Activated CD4-positive, alpha-beta T cell treated with anti-CD3 and anti-CD28 coated beads, Interleukin-2, amount 10 ng/mL, durations not matched to agents 7 days and 5 days (primary cell): ENCODE measurements at places on chromosomes 4 and X. TPM values are rescaled to one million over a fixed set of nuclear protein-coding genes. Genes with fewer than 3 reads are reported as not detected.

- no peaks in the 10 kb centered on the region for H3K4me1 ChIP-seq
- no peak overlapping the region for H3K27ac ChIP-seq
- no peak overlapping the region for H3K4me3 ChIP-seq
- no peak for DNase-seq
- H3K36me3 ChIP-seq: no peaks in the 10 kb centered on the region
These were observed 425.1 kb downstream of the GPM6A start for GRCh38 chr4:175386776-175387507.

Gene GDPD2
- 0.22 TPM for total RNA-seq

- H3K36me3 ChIP-seq: no peaks in the 10 kb centered on the region
- no peak overlapping the region for H3K27ac ChIP-seq
- no peak overlapping the region for H3K4me3 ChIP-seq
These were observed 338.9 kb upstream of the FAM241A start for GRCh38 chr4:111806331-111806730.

- no peak overlapping the region for H3K4me3 ChIP-seq
- H3K27me3 ChIP-seq: peaks cover 2% of the 10 kb centered on the region
- no peaks in the 10 kb centered on the region for H3K36me3 ChIP-seq
These were observed 241.4 kb downstream of the GRIA3 start for GRCh38 chrX:123425471-123425870.

DNA sequence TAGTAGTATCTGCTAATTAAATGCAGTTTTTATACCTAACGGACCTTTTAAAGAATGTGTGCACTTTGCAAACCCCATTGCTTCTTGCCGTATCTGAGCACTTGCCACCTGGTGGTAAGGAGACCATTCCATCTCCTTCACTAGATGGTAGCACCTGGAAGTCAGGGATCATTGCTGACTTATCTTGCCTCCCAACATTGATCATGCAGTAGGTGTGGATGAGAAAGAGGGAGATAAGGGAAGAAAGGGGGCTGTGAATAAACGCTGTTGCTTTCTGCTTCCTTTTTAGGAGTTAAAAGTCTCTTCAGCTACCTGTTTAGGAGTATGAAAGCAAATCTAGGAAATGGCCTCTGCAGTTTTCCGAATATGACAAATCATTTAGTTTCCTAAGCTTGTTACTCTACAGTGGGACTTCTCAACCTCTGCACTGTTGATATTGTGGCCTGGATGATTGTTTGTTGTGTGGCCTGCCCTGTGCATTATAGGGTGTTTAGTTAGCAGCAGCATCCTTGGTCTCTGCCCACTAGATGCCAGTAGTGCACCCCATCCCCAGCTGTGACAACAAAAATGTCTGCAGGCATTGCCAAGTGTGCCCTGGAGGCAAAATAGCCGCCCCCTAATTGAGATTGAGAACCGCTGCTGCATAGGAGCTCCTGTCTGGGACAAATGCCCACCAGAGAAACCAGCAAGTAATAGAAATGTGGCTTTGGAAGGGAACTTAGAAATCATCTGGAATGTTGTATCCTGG, 38.8 kb downstream of the GAB1 start:
- no peaks in the 10 kb centered on the region for H3K27me3 ChIP-seq
- no peak overlapping the region for H3K27ac ChIP-seq
- DNase-seq: peak; percentile 13
- no peaks in the 10 kb centered on the region for H3K36me3 ChIP-seq

DNA sequence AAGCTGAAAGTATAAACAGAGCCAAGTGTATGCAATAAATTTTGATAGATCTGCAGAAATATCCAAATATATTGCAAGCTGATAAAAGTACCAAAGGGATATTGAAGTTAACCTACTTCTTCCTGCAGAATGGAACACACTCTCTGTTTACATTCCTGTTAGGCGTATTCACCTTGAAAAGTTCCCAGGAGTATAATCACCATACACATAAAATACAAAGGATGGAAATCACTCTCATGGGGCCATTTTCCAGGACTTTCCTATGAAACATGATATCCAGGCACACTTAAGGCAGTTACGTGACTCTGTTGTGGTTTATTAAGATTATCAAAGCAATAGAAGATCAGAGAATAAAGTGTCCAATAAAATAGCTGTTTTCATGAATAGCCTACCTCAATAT, 1142.3 kb downstream of the NLGN4X start:
- H3K36me3 ChIP-seq: no peaks in the 10 kb centered on the region
- no peak for DNase-seq
- no peaks in the 10 kb centered on the region for H3K27me3 ChIP-seq
- H3K4me1 ChIP-seq: no peaks in the 10 kb centered on the region
- H3K4me3 ChIP-seq: no peak overlapping the region

Gene TBC1D9
- not detected for total RNA-seq

Gene TEC
- total RNA-seq: 1.0 TPM

DNA sequence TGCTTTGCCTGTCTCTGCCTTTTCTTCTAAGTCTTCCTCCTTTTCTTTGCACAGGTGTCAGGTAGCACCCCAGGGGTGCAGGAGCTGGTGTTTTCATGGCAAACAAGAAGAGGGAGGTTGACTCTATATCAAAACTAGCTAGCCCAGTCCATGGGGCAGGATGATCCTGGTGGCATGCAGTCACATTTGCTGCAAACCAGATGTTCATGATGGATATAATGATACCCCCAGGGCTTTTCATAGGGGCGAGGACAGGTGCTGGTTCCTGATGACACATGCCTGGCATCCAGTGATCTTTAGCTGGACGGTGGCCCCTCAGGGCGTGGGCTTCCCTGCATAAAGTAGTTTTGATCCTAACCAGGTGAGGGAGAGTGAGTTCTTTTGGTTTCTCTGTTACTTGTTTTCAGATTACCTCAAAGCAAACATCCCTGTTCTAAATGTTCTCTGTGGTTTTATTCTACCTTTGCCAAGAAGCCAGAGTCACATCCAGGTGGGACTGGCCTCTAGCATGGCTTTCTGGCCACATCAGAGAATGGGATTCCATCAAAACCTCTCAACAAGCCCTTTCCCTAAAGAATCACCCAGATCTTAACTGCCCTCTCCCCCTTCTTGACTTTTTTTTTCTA, 11.2 kb upstream of the UBA6 start:
- DNase-seq: no peak
- H3K4me1 ChIP-seq: peaks cover 24% of the 10 kb centered on the region
- H3K36me3 ChIP-seq: peaks cover 53% of the 10 kb centered on the region

Gene IL9R
- total RNA-seq: 25.2 TPM

Gene LRP2BP
- total RNA-seq: 0.79 TPM

Gene RBMXL3
- total RNA-seq: not detected

GRCh38 chr4:118734491-118735205, 49.5 kb downstream of the METTL14 start:
- H3K4me3 ChIP-seq: no peak overlapping the region
- H3K27ac ChIP-seq: no peak overlapping the region
- H3K36me3 ChIP-seq: peaks cover 25% of the 10 kb centered on the region
- peaks cover 17% of the 10 kb centered on the region for H3K4me1 ChIP-seq

Gene STPG2
- total RNA-seq: 0.12 TPM

DNA sequence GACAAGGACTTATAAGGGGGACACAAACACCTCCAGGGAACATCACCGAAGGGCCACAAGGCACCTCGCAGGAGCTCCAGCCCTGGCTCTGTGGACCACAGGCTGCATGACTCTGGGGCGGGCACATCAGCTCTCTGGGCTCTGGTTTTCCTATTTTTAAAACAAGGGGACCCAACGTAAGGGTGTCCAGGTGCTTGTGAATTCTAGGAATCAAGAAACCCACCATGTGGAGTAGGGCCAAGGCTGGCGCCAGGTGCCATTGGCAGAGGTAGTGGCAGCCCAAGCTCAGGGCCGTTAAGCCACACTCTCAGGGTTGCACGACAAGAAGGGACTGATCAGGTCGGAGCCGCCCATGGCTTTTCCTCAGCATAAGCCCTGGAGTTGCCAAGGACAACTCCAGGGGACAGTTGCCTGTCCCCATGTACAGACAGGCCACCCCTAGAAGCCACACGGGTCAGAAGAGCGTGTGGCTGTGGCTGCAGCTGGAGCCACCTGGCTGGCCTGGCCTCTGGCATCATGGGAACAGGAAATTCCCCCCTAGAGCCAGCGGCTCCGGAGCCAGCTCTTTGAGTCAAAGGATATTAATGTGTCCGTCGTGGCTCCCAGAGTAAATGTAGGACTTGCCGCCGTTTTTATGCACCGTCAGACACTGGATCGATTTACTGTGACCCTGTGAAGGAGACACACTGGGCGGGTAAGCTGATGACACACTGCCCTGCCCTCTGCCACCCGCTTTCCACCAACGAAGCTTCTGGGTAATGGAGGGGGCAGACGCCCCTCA, 32.5 kb downstream of the WDR1 start:
- H3K27ac ChIP-seq: no peak overlapping the region
- no peak overlapping the region for H3K4me3 ChIP-seq
- DNase-seq: no peak
- no peaks in the 10 kb centered on the region for H3K4me1 ChIP-seq

DNA sequence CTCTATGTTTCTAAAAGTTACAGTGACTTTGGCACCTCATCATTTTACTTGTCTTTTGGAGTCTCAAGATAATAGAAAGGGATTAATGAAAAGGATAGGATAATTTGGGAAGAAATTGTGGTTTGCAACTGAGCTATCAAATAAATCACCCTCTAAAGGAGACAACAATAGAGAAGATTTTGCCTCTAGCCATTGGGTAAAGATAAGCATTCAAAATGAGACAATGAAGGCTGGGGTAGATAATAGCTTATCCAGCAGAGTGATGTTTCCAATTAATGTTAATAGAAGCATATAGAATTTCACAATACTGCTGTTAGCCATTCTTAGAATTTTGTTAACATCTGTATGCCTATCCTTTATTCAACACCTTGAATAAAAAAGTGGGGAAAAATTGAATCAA, 1177.6 kb downstream of the ADGRL3 start:
- no peak for DNase-seq
- H3K27me3 ChIP-seq: no peaks in the 10 kb centered on the region
- H3K4me1 ChIP-seq: no peaks in the 10 kb centered on the region
- H3K27ac ChIP-seq: no peak overlapping the region
- H3K36me3 ChIP-seq: no peaks in the 10 kb centered on the region
- no peak overlapping the region for H3K4me3 ChIP-seq

Gene TMEM271
- not detected for total RNA-seq

DNA sequence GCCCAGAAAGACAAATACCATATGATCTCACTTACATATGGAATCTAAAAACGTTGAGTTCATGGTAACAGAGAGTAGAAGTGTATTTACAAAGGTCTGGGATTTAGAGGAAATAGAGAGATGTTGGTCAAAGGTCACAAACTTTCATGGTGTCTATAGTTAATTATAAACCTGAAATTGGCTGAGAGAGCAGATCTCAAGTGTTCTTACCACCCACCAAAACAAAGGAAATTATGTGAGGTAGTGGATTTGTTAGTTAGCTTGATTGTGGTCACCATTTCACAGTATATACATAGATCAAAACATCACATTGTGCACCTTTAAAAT, 186.8 kb downstream of the NWD2 start:
- H3K4me3 ChIP-seq: no peak overlapping the region
- no peak for DNase-seq
- H3K36me3 ChIP-seq: no peaks in the 10 kb centered on the region
- H3K27me3 ChIP-seq: peaks cover 20% of the 10 kb centered on the region
- no peak overlapping the region for H3K27ac ChIP-seq

DNA sequence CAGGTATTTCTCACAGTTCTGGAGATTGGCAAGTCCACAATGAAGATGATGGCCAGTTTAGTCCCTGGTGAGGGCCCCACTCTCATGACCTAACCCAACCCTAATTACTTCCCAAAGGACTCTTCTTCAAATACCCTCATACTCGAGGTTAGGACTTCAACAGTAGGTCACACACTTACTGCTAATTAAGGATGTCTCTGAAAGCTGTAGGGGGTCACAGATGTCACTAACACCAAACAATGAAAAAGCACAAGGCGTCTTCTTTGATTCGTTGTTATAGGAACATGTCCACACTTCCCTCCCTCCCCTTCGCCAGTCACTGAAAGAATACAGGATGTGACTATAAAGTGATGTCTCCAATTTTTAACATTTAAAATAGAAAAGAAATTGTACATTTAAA, 309.7 kb downstream of the PACRGL start:
- H3K4me1 ChIP-seq: no peaks in the 10 kb centered on the region
- no peaks in the 10 kb centered on the region for H3K36me3 ChIP-seq
- no peak overlapping the region for H3K4me3 ChIP-seq
- no peak overlapping the region for H3K27ac ChIP-seq

Gene ADGRL3
- not detected for total RNA-seq
